NCI-H2081 treated with DMSO at 0.1 percent for 48 hours (cell line): ENCODE measurements at places on chromosomes 4 and X.
A peak's percentile ranks its signal among the peaks of the same experiment; 100 is the strongest.

- no peak for DNase-seq
These were observed 20.3 kb downstream of the APOO start for GRCh38 chrX:23887451-23887850.

- DNase-seq, result no peak
These were observed 34.6 kb downstream of the F8 start for GRCh38 chrX:154987940-154988339.

- no peak for DNase-seq
These were observed 121.2 kb upstream of the MID1 start for GRCh38 chrX:10741550-10741949.

DNA sequence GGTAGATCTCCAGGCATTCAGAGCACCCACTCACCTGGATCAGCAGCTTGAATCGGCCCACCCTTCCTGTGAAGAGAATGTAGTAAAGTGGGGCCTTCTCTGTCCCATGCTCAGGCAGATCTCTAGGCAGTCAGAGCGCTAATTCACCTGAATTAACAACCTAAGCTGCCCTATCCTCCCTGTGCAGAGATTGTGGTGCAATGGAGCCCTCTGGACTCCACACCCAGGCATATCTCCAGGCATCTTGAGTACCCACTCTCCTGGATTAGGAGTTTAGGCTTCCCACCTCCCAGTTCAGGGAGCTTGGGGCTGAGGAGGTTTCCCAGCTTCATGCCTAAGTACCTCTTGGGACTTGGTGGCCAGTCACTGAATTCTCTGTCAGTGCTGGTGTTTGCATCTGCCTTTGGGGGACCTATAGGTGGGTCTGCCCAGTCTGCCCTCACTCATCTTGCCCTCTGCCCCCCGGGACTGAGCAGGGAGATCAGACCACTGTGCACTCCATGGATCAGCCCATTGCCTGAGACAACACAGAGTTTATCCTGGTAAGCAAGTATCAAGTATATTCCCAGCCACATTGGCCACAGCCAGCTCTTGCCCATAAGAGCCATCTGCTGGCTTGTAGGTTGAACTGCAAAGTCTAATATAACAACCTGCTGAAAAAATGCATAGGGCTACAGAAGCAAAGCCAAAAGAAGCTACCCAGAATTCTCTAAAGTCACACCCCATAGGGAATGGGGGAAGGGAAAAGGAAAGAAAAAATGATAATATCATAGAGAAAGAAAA, 372.9 kb downstream of the KLHL13 start:
- no peak for DNase-seq

DNA sequence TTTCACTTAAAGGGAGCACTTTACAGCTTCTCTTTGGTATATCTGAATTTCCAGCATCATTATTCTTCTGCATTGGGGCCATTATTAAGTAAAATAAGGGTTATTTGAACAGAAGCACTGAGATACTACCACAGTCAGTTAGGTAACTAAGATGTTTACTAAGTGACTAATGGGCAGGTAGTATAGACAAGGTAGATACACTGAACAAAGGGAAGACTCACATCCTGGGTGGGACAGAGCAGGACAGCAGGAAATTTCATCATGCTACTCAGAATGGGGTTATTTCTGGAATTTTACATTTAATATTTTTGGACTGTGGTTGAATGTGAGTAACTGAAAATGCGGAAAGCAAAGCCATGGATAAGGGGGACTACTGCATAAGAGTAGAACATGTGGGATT, 316.0 kb downstream of the CCSER1 start:
- DNase-seq, result no peak

GRCh38 chrX:74234818-74235217, 69.2 kb upstream of the ZCCHC13 start:
- no peak for DNase-seq

GRCh38 chr4:114879916-114880669, 233.3 kb downstream of the NDST4 start:
- peak; percentile 6 for DNase-seq

DNA sequence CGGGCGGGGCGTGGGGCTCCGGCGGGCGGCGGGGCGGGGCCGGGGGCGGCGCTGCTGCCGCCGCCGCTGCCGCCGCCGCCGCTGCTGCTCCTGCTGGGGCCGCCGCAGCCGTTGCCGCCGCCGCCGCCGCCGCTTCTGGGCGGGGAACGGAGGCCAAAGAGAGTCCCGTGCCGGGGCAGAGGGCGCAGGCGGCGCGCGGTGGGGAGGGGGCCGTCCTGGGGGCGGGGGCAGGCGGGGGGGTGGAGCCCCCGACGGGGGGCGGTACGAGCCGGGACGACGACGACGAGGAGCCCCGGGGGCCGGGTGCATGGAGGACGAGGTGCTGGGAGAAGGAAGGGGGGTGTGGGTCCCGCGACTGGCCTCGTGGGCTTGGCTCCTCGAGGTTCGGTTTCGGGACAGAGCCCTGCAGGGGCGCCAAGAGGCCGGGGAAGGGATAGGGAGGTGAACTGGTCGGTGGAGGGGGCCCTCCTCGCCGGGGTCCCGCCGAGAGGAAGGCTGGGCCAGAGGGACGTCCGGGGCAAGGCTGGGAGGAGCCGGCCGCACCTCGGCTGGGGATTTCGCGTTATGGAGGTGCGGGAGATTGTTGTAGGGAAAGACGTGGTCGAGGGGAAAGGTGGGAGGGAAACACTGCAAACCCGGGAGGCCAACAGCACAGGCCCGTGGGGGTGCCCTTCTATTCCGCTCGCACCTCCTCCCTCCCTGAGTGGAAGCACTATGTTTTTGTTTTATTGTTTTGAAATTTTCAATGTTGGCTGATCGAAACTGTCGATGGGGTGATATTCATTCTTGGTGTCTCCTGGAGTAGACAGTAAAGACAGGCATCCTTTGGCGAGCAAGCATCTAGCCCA, 1.9 kb downstream of the BCORL1 start:
- no peak for DNase-seq

- DNase-seq, result no peak
These were observed 28.2 kb downstream of the SLC9A7 start for GRCh38 chrX:46730765-46731164.

DNA sequence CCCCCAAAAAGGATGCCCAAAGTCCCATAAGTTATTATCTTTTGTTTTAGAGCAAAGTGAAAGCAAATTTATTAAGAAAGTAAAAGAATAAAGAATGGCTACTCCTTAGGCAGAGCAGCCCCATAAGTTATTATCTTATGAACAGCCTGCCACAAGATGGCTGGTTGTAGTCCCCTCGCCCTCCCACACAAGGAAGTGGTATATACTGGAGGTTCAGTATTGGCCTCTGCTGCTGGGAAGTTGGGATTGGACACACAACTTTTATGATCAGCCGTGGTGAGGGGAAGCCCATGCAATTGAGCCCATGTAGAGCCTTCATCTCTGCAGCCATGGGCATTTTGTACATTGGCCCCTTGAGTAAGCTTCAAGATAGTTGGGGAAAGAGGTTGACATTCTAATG, 8.0 kb upstream of the SMIM10 start:
- DNase-seq, result no peak

DNA sequence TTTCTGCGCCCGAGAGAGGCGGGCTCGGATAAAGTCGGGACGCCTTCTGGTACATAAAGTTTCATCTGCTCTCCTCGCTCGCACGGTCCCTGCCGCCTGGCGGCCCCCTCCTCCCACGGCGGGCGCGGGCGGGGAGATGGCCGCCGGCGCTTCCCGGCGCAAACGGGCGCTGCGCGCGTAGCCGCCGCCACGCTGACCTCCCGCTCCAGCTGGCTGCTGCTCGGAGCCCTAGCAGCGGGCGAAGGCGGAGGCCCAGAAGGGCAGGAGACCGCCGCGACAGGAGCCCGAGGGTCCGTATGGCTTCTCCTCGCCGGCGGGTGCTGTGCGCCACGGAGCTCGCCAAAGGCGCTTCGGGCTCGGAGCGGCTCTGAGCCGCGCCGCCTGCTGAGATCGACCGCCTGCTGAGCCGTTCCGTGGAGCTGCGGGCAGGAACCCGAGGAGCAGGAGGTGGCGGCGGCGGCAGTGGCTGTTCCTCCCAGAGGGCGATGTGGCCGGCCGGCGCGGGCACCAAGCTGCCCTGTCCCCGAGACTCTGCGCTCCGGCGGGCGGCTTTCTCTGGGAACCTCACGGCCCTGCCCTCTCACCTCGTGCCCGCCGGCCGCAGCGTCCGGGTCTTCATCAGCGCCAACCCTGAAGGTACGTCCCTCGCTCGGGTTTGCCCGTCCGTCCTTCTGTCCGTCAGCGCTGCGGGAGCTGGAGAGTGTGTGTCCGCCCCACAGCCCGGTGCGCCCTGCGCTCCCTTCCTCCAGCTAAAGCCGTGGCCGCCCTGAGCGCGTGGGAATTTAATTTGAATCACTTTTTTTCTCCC, at the start of gene NWD2:
Gene NWD2, plus strand, starts transcription at position 161 of the 808 bp plus-strand sequence. Its CDS starts 325 bp downstream, at position 486.
- no peak for DNase-seq

DNA sequence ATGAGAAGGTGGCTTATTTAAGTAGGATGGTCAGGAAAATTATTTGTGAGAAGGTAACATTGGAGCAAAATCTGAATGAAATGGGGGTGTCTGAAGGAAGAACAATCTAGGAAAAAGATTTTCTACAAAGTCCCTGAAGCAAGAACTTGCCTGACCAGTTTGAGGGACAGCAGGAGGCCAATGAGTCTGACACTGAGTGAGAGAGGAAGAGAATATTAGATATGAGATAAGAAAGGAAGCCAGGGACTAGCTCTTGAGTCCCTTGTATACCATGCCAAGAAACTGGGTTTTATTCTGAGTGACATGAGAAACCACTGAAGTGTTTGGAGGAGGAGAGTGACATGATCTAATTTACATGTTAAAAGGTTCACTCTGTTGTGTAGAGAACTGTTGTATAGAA, 1478.9 kb downstream of the RPA4 start:
- DNase-seq, result no peak

- DNase-seq, result no peak
These were observed 99.2 kb downstream of the DOCK11 start for GRCh38 chrX:118594697-118595420.

DNA sequence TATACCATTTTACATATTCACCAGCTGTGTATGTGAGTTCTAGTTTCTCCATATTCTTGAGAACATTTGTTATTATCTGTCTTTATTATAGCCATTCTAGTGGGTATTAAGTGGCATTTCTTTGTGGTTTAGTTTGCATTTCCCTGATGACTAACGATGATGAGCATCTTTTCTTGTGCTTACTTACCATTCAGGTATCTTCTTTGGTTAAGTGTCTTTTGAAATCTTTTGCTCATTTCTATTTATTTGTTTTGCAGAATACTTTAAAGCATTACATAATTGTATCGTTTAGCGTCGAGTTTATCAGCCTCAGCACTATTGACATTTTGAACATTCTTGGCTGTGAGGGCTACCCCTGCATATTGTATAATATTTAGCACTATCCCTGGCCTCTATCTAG, 85.4 kb downstream of the FRMPD4 start:
- DNase-seq, result no peak

GRCh38 chr4:185532795-185533324, 2.4 kb downstream of the PDLIM3 start:
- DNase-seq, result no peak

DNA sequence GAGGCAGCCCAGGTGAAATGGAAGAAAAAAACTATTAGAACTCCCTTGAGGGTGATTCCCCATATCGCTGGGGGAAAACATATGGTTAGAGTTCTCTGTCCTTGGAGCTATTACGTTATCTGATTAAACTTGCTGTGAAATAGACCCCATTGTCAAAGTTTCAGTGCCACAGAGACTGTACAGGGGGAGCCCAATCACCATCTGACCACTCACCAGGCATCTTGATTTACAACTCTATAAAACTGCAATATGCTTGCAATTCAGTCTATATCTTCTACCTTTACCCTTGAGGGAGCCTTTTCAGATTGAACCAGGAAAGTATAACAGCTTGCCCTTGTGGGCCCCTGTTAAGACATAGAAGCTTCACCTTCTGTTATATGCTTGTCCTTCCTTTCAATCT, 18.2 kb downstream of the TMEM255A start:
- no peak for DNase-seq

GRCh38 chr4:4984186-4984585, 35.1 kb downstream of the CYTL1 start:
- DNase-seq, result no peak

- no peak for DNase-seq
These were observed 28.4 kb downstream of the PDHA1 start for GRCh38 chrX:19372170-19372546.

GRCh38 chr4:5825321-5826041, 67.4 kb downstream of the CRMP1 start:
- DNase-seq, result no peak

DNA sequence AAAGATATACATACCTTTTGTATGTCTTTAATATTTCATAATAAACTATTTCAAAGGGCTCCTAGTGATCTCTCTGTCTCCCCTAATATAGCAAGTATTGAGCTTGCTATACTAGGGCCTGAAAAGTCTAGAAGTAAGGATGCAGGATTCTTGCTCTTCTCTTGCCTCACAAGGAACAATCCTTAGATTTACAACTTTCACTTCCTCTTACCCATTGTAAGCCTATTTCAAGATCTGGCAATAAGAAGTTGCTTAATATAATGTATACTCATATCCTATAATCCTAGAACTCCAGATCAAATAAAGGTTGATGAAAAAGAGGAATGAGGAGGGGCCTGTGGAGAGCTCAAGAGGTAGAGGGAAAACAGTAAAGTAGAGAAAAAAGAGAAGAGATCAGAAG, 40.8 kb upstream of the CHRDL1 start:
- DNase-seq, result no peak

DNA sequence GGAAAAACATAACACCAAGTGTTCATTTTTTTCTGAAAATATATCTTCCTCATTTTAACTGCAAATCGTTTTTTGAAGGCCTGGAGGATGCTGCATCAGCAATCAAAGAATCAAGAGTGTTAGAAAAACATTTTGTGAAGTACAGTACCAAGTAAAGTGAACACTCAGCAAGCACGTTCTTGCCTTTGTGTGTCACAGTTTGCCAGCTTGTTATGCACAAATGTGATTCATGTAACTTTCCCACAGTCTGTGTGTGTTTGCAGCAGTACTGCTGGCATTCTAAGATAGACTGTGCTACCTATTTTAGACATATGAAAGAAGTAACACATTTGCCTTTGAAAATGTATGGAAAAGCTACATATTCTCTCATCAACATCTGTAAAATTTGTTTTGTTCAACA, 1617.7 kb downstream of the RPA4 start:
- DNase-seq, result no peak

- no peak for DNase-seq
These were observed 22.3 kb downstream of the GRIA2 start for GRCh38 chr4:157242871-157243270.

DNA sequence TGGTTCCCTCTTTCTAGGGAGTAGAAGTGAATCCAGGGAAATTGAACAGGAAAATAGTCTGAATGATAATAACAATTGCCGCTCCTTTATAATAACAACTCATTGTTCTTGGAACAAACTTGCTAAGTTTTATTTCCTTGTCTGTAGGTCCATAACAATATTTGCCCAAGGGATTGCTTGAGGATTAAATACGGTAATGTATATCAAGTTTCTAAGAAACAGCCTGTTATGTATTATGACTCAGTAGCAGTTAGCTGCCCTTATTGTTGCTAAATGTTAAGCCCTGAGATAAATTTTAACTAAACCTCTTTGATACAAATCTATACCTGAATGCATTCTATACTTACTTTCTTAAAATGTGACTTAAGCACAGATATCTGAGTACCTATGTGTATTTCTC, 215.9 kb upstream of the AADAT start:
- no peak for DNase-seq

GRCh38 chr4:4521731-4522130, 20.1 kb downstream of the STX18 start:
- no peak for DNase-seq
